ENCODE measurements at places on chromosomes 7 and 10.

- H3K27me3 ChIP-seq, result no peaks in the 10 kb centered on the region
- H3K36me3 ChIP-seq, result no peaks in the 10 kb centered on the region
- H3K27ac ChIP-seq, result no peak overlapping the region
- no peak for DNase-seq
- no peak overlapping the region for H3K4me3 ChIP-seq
Measured at GRCh38 chr7:130309986-130310385, 17.0 kb downstream of the CPA4 start.

GRCh38 chr7:25789701-25790640, 362.0 kb upstream of the NFE2L3 start:
- H3K4me1 ChIP-seq, result no peaks in the 10 kb centered on the region
- DNase-seq, result no peak
- no peak overlapping the region for H3K4me3 ChIP-seq
- no peaks in the 10 kb centered on the region for H3K36me3 ChIP-seq

DNA sequence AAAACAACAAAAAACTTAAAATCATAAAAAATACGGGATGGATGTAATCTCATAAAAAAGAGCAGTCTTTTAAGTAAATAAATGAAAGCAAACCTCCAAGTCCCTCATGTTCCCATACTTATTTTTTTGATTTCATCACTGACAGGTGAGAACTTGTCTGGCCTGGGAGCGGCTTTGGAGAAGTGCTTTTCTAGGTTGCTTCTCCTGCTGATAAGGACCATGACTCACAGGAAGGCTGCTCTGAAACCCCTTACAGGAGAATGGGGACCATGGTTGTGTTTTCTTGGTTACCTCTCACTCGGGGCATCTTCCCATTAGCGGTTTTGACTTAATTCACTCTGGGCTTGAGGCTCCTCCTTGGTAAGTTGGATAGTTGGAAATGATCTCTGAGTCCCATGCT, 237.4 kb downstream of the CAMK1D start:
- H3K27me3 ChIP-seq, result no peaks in the 10 kb centered on the region
- no peaks in the 10 kb centered on the region for H3K36me3 ChIP-seq
- no peak overlapping the region for H3K27ac ChIP-seq

DNA sequence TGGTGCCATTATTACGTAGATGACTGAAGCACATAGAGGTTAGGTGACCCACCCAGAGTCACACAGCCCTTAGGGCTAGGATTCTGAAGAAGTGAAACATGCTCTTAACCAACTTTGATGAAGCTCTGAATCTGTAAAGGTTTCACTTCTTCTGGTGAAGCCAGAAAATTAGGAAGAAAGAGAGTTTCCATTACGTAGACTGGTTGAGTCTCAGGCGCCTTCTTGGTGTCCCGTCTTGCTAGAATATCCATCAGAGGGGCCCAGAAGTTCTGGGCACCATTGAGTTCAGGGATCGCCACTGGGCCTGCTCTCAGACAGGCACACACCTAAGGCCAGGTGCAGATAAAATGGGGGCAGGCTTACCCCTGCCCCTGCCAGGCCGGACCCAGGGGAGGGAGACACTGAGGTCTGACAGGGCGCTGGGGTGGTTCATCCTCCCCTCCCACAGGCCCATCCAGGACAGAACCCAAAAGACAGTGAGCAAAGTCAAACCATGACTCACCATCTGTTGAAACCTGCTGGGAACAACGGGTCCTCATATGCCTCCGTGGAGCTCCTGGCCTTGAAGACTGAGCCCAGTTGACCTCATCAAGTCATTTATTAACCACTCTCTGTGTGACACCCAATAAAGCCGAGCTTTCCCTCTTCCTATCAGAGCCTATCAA, 33.2 kb downstream of the DRGX start:
- DNase-seq, result no peak
- no peaks in the 10 kb centered on the region for H3K4me1 ChIP-seq
- 0 out of 2 replicates have a peak, but pooled peaks cover 8% of the 10 kb centered on the region for H3K27me3 ChIP-seq
- H3K4me3 ChIP-seq, result no peak overlapping the region

GRCh38 chr10:25023278-25023677, 6.9 kb downstream of the THNSL1 start:
- no peak overlapping the region for H3K4me3 ChIP-seq
- no peak for DNase-seq
- no peaks in the 10 kb centered on the region for H3K4me1 ChIP-seq
- no peak overlapping the region for H3K27ac ChIP-seq
- H3K27me3 ChIP-seq, result no peaks in the 10 kb centered on the region
- no peaks in the 10 kb centered on the region for H3K36me3 ChIP-seq

GRCh38 chr10:97332591-97333350, 1.8 kb downstream of the FRAT2 start:
- H3K36me3 ChIP-seq, result no peaks in the 10 kb centered on the region
- H3K27ac ChIP-seq, result no peak overlapping the region
- H3K27me3 ChIP-seq, result no peaks in the 10 kb centered on the region
- no peak overlapping the region for H3K4me3 ChIP-seq
- peaks cover 41% of the 10 kb centered on the region for H3K4me1 ChIP-seq

DNA sequence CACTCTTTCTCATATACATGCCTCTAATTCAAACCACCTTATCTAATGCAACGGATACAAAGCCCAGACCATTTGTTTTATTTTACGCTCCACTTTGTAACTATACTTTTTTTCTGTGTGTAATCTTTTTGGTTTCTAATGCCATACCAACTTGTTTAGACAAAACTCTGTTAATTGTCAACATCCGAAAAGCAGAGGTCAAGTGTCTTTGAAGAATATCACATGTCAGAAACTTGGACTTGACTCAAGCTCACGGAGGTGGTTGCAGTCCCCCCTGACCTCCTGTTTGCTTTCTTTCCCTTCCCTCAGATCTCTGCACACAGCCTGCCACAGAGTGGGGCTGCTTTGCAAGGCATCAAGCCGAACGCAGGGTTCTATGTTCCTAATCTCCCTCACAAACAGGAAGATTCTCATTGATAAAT, 698.9 kb downstream of the PARD3 start:
- H3K4me3 ChIP-seq, result no peak overlapping the region
- peaks cover 6% of the 10 kb centered on the region for H3K4me1 ChIP-seq
- no peak overlapping the region for H3K27ac ChIP-seq
- DNase-seq, result no peak

DNA sequence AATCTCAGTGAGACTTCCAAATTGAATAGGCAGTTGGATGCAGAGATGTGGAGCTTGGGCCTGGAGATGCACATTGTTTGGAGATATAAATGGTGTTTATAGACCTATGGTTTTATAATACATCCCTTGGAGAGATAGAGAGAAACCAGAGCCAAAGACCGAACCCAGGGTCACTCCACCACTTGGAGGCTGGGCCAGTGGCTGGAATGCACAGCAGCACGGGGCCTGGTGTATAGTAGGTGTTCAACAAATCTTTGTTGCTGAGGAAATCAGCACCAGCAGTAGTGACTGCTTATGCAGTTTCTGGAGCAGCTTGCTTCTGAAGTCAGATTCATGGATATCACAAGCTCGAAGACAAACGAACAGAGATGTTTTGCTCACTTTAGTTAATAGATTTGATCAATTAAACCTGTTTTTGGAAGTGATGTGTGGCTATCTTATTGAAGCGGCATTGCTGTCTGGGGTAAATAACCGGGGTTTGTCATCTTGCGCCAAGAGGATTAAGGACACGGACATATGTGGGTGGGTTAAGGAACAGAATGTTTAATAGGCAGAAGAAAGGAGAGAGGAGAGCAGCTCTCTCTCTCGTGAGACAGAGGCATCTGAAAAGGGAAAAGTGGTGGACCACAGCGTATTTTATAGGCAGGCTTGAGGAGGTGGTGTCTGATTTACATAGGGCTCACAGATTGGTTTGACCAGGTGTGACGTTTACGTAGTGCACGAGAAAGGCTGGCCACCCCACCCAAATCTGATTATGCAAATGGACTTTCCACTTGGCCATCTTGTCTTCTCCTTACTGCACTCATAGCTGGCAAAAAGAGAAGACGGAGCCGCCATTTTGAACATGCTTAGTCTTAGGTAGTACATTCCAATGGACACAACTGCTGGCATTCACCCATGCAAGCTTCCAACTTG, 11.1 kb downstream of the RBP4 start:
- no peak overlapping the region for H3K27ac ChIP-seq
- H3K4me3 ChIP-seq, result no peak overlapping the region
- no peaks in the 10 kb centered on the region for H3K27me3 ChIP-seq
- H3K36me3 ChIP-seq, result no peaks in the 10 kb centered on the region
- no peak for DNase-seq
- no peaks in the 10 kb centered on the region for H3K4me1 ChIP-seq

- no peak overlapping the region for H3K4me3 ChIP-seq
- H3K4me1 ChIP-seq, result peaks cover 5% of the 10 kb centered on the region
- no peak for DNase-seq
- H3K27ac ChIP-seq, result no peak overlapping the region
- no peaks in the 10 kb centered on the region for H3K27me3 ChIP-seq
Measured at GRCh38 chr7:151308256-151308655, 33.4 kb upstream of the NUB1 start.

DNA sequence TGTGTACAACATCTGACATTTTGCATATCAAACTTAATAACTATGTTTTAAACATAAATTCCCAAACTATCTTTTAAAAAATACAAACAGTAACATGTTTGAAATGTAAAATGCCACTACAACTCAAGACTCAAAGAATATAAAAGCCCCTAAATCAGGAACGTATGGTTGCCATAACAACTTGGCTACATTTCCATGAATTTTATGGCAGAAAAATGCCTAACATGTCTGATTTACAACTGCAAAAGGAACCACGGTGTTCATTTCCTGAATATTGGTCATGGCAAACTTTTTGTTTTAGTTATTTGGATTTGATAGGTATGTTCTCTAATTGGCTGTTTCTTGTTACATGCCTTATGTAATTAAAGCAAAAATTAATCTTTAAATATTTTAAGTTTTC, 2.0 kb downstream of the SOSTDC1 start:
- H3K36me3 ChIP-seq, result no peaks in the 10 kb centered on the region
- H3K4me1 ChIP-seq, result no peaks in the 10 kb centered on the region
- H3K27me3 ChIP-seq, result no peaks in the 10 kb centered on the region
- H3K4me3 ChIP-seq, result no peak overlapping the region

DNA sequence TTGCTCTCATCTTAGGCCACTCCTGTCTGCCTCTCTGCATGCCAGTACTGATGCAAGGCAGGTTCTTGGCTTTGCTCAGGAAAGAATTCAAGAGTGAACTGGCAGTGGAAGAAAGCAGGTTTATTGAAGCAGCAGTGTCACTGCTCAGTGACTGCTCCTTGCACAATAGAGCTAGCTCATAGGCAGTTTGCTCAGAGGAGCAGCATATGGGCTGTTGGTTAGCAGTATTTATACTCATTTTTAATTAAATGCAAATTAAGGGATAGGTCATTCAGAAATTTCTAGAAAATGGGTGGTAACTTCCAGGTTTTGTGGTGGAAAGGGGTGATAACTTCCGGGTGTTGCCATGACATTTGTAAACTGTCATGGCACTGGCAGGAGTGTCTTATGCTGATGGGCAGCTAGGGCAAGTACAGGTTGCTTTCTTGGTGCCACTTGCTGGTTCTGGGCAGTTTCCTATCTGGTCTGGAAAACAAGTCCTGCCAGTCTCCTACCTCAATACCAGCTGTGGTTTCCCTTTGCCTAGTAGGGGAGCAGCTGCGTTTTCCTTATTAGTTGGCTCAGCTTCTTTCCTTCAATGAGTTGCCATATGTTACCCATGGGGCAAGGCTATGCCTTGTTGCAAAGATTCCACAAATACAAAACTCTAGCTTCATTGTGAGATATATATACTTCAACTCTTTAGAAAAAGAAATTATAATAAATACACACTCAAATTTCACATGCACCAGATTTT, 64.8 kb upstream of the CALD1 start:
- H3K36me3 ChIP-seq, result no peaks in the 10 kb centered on the region
- H3K4me1 ChIP-seq, result no peaks in the 10 kb centered on the region
- H3K27me3 ChIP-seq, result no peaks in the 10 kb centered on the region
- no peak overlapping the region for H3K4me3 ChIP-seq

- no peaks in the 10 kb centered on the region for H3K36me3 ChIP-seq
- no peak overlapping the region for H3K27ac ChIP-seq
- H3K4me1 ChIP-seq, result no peaks in the 10 kb centered on the region
- no peaks in the 10 kb centered on the region for H3K27me3 ChIP-seq
- DNase-seq, result no peak
- no peak overlapping the region for H3K4me3 ChIP-seq
Measured at GRCh38 chr10:127405221-127405620, 143.9 kb upstream of the NPS start.

GRCh38 chr7:157056957-157057902, 46.8 kb upstream of the MNX1 start:
- no peaks in the 10 kb centered on the region for H3K36me3 ChIP-seq
- no peaks in the 10 kb centered on the region for H3K27me3 ChIP-seq
- no peak overlapping the region for H3K4me3 ChIP-seq

GRCh38 chr7:41979834-41980307, 257.1 kb downstream of the GLI3 start:
- H3K4me3 ChIP-seq, result no peak overlapping the region
- no peaks in the 10 kb centered on the region for H3K36me3 ChIP-seq
- H3K4me1 ChIP-seq, result no peaks in the 10 kb centered on the region

DNA sequence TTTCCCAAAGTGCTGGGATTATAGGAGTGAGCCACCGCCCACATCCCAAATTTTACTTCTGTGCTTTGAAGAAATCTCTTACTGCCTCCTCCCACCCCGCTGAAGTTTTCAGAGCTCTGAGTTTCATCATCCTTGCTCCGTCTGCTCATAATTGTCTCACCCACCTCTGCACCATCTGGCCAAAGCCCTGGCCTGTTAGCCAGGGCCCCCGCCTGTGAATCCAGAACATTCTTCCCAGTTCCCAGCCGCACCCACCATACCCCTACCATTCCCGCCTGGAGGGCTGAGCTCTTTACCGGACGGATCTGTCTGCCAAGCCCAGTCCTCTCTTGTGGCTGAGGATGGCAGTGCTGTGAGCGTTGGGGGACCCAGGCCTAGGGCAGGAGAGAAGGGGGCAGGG, 14.5 kb downstream of the SSC4D start:
- no peak for DNase-seq
- peaks cover 23% of the 10 kb centered on the region for H3K4me1 ChIP-seq
- no peak overlapping the region for H3K4me3 ChIP-seq
- no peaks in the 10 kb centered on the region for H3K36me3 ChIP-seq
- no peak overlapping the region for H3K27ac ChIP-seq
- H3K27me3 ChIP-seq, result no peaks in the 10 kb centered on the region

DNA sequence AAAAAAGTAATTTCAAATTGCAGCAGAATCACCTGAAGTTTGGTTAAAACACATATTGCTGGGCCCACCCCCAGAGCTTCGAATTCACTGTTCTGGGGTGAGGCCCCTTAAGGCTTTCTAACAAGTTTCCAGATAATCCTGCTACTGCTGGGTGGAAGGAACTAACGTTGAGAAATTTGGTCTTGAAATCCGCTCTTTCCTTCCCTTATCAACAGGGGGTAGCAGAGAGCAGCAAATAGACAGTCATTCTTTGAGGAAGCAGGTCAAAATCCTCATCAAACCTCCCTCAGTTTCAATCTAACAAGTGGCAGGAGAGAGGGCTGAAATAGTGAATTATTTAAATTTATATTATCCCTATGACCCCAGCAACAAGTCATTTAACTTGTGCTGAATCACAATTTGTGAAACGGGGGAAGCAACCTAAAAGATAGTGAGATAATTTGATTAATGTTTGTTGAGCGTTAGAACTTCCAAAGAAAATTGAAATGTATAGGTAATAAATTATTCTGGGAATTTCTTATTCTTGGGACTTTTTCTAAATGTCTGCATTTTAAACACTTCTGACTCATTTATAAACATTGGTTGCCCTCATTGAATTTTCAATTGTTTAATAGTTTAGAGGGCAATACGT, 21.7 kb upstream of the MALSU1 start:
- peaks cover 19% of the 10 kb centered on the region for H3K4me1 ChIP-seq
- H3K27ac ChIP-seq, result no peak overlapping the region
- peak; percentile 62 for DNase-seq
- no peak overlapping the region for H3K4me3 ChIP-seq
- no peaks in the 10 kb centered on the region for H3K36me3 ChIP-seq

Measured in HCT116 (cell line).